Fibroblast of upper back skin (primary cell): ENCODE measurements at places on chromosomes 6 and 20.
A peak's percentile ranks its signal among the peaks of the same experiment; 100 is the strongest.

DNA sequence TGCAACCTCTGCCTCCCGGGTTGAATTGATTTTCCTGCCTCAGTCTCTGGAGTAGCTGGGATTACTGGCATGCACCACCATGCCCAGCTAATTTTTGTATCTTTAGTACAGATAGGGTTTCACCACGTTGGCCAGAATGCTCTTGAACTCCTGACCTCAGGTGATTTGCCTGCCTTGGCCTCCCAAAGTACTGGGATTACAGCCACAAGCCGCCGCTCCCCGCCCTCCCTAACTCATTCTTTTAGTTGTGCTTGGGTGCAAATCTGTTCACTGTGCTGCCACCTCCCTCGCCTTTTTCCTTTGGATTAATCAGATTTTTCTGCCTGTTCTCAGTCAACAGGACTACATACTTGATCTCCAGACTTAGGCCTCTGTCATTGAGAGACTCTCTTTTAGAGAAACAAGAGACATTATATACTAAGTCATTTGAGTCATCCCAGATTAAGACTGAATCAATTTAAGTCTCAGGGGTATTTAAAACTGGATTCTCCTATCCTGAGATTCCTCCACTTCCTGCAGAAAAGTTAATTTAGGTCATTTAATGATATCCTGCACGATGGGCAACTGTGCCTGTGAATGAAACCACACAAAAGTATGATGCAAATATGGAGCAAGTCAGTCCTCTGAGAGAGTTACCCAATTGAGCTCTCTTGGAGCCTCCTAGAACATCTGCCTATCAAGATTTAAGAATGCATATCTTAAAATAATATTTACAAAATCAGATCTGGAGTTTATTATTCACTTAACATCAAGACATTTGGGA is 136.1 kb upstream of the THEMIS start:
- peak; percentile 64 for DNase-seq

GRCh38 chr6:6584310-6585002 is 4.1 kb upstream of the LY86 start:
- no peak for DNase-seq

DNA sequence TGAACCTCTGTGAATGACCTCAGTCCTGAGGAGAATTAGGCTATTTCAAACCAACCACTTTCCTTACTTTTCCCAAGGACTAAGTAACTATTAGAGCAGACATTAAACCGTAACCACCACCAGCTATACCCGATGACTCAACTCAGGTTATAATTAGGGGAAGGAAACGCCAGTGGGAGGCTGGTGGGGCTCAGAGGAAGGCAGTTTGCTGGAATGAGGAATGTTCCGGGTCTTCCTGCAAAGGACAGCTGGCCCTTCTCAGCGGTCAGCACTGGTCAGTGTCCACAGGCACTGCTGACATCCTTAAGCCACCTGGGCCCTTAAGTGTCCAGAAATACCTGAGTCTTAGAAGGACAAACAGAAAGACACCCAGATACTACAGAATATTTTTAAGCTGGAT is 515.2 kb downstream of the MAFB start:
- no peak for DNase-seq

DNA sequence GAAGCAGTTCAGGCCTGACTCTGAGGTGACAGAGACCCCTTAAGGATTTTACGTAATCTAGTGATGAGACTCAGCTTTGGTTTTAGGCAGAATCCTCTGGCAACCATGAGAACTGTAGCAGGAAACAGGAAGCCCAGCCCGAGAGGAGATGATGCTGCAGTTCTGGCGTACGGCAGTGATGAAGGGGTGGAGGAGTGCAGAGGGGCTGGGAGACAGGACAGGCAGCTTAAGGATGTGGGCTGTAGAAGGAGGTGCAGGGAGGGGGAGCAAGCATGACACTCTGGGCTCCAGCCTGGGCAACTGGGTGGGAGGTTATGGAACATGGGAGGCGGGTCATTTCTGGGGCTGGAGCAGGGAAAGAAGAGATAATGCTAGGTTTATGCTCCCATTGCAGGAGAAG is 67.1 kb downstream of the LRFN2 start:
- DNase-seq, result no peak

DNA sequence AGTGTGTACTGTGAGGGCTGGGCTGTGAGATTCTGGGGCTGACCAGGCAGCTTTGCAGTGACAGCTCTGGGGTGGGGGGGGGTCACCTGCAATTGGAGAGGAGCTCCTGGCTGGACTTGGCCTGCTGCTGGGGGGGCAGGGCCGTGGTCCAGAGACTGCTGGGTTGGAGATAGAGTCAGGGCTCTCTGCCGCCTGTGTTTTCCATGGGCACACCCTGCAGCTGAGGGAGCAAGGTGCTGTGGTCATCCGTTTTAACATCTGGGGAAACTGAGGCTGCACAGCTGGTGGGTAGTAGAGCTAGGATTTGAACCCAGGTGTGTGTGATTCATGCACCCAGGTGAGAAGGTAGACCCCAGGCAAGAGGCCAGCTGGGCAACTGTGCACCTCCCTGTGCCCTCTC is 7.3 kb downstream of the DLGAP4 start:
- DNase-seq, result no peak

DNA sequence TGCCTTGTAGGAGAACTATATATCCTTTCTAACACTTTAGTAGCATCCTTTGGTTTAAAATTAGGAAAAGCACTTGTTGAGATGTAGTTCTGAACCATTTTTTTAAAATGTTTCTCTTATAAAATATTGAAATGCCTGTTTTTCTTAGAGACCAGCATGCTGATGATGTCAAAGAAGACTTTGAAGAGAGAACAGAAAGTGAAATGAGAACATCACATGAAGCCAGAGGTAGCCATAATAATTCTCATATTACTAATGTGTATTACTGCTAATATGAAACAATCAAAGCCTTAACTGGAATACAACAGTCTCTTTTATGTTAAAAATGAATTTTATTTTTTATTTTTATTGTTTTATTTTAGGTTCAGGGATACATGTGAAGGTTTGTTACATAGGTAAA is 102.0 kb downstream of the SAMD3 start:
- DNase-seq, result no peak

- peak; percentile 14 for DNase-seq
These were observed 185.6 kb downstream of the TSHZ2 start for GRCh38 chr20:53157443-53158408.

DNA sequence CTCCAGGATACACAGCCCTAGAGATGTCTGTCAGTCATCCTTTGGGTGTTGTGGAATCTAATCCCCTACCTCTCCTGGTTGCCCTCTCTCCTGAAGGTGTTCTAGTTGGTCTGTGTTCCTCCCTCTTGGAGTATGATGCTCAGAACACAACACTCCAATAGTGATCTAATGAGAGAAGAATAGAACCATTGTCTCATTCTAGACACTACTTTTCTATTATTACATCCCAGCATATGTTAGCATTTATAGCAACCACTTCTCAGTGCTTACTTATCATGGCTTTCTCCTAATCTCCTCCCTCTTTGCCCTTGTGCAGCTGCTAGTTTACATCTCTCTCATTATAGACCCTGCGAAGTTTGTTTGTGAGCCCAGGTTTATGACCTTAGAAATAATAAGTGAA is 109.0 kb downstream of the UNC5CL start:
- DNase-seq, result no peak

GRCh38 chr6:139927742-139928305 is 553.4 kb upstream of the CITED2 start:
- no peak for DNase-seq

GRCh38 chr6:28923318-28924102 is at the start of gene TRIM27:
Gene TRIM27 (minus strand): TSS chr6:28923985. CDS start chr6:28923632, 353 bp downstream.
- peak; percentile 81 for DNase-seq

DNA sequence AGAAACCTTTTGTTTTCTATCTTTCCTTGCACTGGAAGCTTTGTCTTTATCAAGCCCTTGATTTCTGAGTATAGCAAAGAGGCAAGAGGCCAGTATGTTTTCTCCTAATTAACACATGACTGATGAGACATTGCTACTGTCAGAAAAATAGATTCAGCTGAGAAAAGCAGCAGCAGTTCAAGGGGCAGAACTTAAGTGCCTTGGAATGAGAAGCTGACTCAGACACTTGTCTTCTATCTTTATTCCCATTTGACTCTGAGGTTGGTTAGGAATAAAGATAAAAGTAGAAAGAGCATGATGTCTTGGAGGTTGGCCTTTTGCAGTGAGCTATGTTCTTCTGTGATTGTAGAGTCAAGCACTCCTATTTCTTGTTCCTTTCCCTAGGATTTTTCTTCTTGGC is 79.1 kb upstream of the MAN1A1 start:
- no peak for DNase-seq

- DNase-seq, result peak; percentile 64
These were observed 458 bp upstream of the ARMC12 start for GRCh38 chr6:35736253-35736894.

DNA sequence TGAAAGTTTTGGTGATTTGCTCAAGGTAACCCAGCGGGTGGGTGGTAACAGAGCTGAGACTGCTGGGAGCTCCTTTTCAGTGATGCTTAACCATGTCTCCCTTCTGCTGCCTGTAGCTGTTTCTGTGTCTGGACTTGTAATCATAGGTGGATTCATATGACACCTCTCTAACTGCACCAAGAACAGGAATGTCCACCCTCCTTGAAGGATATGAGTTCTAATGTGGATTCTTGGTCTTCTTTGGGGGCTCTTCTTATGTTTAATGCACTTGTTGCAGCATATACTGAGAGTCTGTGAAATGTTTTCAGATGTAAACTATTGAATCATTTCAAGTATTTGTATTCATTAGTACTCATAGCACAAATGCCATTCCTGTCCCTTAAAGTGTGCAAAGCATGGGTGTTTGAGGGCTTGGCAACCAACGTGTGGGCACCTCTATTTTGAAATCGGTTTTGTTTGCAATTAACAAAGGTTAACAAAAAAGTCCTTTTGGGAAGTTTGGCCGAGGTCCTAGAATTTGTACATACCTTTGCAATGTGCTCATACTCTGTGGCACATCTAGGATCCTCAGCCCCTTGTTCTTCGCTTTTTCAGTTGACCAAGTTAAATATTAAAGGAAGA is 138.0 kb downstream of the SOX4 start:
- peak; percentile 76 for DNase-seq

DNA sequence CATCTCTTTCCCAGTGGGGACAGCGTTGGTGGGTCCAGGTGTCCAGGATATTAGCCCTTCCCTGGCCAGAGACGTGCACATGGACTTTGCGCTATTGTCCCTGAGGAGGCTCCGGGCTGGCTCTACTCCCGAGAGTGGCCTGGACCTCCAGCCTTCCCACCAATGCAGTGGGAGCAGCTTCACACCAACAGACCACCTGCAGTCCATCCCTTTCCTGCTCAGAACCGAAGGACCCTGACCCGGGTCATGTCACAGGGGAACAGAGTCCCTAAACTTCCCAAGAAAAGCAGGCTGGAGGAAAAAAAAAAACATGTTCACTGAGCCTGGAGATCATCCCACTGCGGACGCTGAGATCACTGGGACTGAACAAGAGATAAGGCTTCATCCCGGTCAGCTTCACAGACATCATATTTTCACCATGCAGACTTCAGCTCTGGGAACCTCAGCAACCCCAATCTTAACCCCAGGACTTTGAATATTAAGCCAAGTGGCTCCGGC is 18.3 kb downstream of the ZMYND8 start:
- DNase-seq, result no peak

- no peak for DNase-seq
These were observed 45.5 kb upstream of the NRN1 start for GRCh38 chr6:6052216-6052615.

- DNase-seq, result no peak
These were observed 235.8 kb downstream of the GMPR start for GRCh38 chr6:16473908-16474771.

- peak; percentile 34 for DNase-seq
These were observed 668.2 kb upstream of the GJE1 start for GRCh38 chr6:141464490-141464889.

- DNase-seq, result peak; percentile 31
These were observed 35.2 kb downstream of the JPH2 start for GRCh38 chr20:44151621-44152416.

GRCh38 chr6:30483677-30484279 is 5.5 kb upstream of the HLA-E start:
- DNase-seq, result peak; percentile 61

GRCh38 chr6:125480571-125480970 is 178.8 kb upstream of the HDDC2 start:
- peak; percentile 55 for DNase-seq

DNA sequence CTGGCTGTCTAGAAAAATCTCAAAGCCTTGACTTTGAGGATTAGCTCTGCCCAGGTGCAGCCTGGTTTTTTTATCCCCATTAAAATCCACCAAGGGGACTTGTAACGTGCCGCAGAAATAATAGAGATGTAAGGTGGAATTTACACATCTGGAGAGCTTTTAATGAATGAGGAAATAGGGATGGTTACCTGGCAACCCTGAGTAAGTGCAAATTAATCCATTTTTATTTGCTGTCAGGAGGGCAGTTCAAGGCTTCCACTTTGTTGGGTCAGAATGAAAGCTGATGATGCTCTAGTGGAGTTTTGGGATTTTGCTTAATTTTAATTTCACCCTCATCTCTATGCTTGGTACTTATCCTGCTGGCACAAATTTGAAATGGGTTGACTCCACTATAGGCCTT is 163.4 kb upstream of the CEP162 start:
- DNase-seq, result no peak

DNA sequence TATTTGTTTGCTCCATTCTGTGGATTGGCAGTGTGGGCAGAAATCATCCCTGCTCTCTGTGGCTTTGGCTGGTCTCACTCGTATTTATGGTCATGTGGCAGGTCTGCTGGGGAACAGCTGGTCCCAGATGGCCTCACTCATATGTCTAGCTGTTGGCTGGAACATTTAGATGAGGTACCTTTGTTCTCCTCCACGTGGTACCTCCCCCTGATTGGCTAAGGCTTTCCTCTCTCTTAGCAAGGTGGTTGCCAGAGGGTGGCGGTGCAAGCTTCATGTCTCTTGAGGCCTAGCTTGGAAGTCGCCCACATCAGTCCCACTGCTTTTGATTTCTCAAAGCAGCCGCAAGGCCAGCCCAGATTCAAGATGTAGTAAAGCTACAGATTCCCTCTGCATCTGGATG is 348.5 kb upstream of the BTBD3 start:
- DNase-seq, result no peak

- no peak for DNase-seq
These were observed 40.6 kb downstream of the STXBP5 start for GRCh38 chr6:147244832-147245231.

- peak; percentile 86 for DNase-seq
These were observed at the start of gene UTRN for GRCh38 chr6:144284783-144285547. Gene UTRN (plus strand): TSS chr6:144285335. CDS start chr6:144291829, 6,494 bp downstream.

DNA sequence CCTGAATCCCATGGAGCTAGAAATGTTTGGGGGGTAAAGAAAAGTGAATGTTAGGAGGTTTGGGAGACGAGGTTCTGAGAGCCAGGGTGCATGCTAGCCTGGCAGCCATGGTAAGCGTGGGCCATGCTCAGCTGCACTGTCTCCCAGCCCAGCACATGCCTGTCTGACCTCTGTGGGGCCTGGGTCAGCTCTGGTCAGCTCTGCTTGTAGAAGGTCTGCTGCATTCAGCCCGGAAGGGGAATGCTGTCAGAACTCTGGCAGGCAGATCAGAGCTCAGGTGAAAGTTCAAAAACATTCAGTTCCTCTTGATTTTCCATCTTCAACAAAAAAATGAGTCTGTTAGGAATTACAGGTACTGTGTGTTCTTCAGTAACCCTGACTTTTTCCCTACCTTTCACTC is 5.8 kb upstream of the GNRH2 start:
- no peak for DNase-seq
